ENCODE measurements at places on chromosomes 3 and 15. TPM values are rescaled to one million over a fixed set of nuclear protein-coding genes. Genes with fewer than 3 reads are reported as not detected.

Gene HHLA2
- 2.5 TPM for total RNA-seq

Gene GJD2
- not detected for total RNA-seq

Gene SI
- not detected for total RNA-seq

Gene RPL35A
- total RNA-seq, result 684 TPM

Gene TMCO5A
- not detected for total RNA-seq

Gene SATB1
- 24.0 TPM for total RNA-seq

Gene SERPINI1
- 7.3 TPM for total RNA-seq

Gene AADACL2
- not detected for total RNA-seq

Gene PYDC2
- not detected for total RNA-seq

DNA sequence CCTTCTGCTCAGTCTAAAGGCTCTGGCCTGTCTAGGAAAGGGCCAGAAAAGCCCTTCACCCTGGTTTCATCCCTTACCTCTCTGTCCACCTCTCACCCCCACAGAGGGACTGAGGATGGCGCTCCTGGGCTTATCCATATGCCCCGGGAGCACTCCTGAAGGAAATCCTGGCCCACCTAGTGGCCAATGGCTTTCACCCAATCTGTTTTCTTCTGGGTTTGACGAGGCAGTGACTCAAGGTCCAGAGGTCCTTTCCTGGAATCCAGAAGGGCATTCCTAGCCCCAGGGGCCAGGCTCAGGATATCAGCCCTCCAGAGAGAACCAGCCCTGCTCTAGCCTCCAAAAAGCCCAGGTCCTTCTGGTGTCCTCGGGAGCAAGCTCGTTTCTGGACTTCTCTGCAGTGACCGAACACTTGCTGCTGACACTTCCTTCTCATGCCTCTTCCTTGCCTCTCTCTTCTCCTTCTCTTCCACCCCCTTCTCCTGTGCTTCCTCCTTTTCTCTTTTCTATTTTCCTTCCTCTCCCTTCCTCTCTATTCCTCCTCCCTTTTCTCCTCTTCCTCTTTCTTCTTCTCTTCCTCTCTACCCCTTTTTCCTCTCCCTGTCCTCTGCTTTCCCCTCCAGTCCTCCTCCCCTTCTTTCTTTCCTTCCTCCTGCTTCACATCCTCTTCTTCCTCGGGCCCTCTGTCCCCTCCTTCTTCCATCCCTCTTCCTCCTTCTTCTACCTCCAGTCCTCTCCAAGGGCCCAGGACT, 59.6 kb downstream of the RHCG start:
- peaks cover 3% of the 10 kb centered on the region for H3K27me3 ChIP-seq
- H3K4me1 ChIP-seq, result peaks cover 4% of the 10 kb centered on the region
- no peaks in the 10 kb centered on the region for H3K36me3 ChIP-seq
- no peak overlapping the region for H3K27ac ChIP-seq
- no peak overlapping the region for H3K4me3 ChIP-seq

DNA sequence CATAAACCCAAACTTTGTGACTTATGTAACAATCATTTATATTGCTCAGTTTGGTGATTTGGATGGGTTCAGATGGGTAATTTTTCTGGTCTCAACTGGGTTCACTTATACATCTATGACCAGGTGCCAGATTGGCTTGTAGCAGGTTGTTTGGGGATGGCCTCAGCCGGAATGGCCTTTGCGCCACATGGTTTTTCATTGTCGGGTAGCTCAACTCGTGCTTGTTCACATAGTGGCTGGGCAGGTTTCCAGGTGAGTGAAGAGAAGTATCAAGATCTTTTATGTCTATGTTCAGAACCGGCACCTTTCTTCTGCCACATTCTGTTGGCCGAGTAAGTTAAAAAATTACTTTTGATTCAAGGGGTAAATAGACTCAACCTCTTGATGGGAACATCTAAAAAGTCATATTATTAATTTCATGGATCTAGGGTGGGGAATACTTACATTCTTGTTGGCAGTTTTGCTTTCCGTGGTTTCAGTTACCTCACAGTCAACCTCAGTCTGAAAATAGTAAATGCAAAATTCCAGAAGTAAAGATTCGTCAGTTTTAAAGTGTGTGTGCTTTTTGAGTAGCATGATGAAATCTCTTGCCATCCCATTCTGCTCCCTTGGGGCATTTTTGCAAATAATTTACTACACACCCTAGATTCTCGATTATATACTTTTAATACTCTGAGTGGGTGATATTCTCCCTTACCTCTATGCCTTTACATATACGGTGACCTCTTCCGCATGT, 745.7 kb upstream of the CCDC54 start:
- no peaks in the 10 kb centered on the region for H3K27me3 ChIP-seq
- no peaks in the 10 kb centered on the region for H3K4me1 ChIP-seq
- DNase-seq, result no peak
- H3K36me3 ChIP-seq, result no peaks in the 10 kb centered on the region

- no peak for DNase-seq
- H3K27ac ChIP-seq, result no peak overlapping the region
- no peaks in the 10 kb centered on the region for H3K4me1 ChIP-seq
- no peaks in the 10 kb centered on the region for H3K27me3 ChIP-seq
- no peaks in the 10 kb centered on the region for H3K36me3 ChIP-seq
Observed at GRCh38 chr3:171548917-171549316, 88.7 kb upstream of the TNIK start.

DNA sequence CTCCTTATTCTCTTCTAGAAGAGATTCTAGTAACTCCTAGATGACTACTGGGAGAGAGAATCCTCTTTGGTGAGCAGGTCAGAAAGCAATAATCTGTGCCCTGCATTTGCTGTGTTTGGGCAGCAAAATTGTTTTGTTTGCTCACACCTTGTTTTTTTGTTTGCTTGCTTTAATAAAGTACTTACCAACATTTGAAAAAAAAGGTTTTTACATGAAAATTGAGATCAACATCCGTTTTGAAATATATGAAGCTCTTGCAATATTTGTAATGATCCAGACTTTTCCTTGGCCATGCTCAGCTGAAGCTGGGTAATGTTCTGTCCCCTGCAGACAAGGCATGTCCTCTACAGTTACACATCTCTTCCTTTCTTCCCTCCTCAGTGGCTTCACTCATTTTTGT, 62.2 kb downstream of the DIPK2A start:
- no peak overlapping the region for H3K4me3 ChIP-seq
- no peaks in the 10 kb centered on the region for H3K36me3 ChIP-seq
- DNase-seq, result no peak
- no peak overlapping the region for H3K27ac ChIP-seq

DNA sequence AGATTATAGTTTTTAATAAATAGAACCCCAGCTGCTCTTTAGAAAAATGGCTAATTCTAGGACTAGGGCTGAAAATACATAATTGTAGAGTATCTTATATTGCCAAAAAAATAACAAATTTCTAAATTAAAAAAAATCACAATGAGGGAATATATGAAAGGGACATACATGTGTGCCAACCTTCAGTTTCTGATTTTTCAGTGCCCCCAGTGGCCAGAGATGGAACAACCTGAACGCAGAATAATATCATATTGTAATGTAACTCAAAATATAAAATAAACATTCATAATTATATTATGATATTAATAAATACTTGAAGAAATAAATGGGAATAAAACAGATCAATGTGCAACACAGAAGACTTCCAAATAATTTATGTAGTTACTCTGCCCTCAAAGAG, 460.5 kb downstream of the ZNF385D start:
- no peak overlapping the region for H3K4me3 ChIP-seq
- H3K27me3 ChIP-seq, result no peaks in the 10 kb centered on the region
- DNase-seq, result no peak
- no peak overlapping the region for H3K27ac ChIP-seq
- H3K4me1 ChIP-seq, result no peaks in the 10 kb centered on the region

GRCh38 chr3:104906001-104906639, 460.6 kb upstream of the ALCAM start:
- DNase-seq, result no peak
- no peaks in the 10 kb centered on the region for H3K36me3 ChIP-seq
- no peak overlapping the region for H3K27ac ChIP-seq
- no peaks in the 10 kb centered on the region for H3K27me3 ChIP-seq
- H3K4me3 ChIP-seq, result no peak overlapping the region

GRCh38 chr15:80684697-80685096, 10.4 kb upstream of the ABHD17C start:
- no peak for DNase-seq
- H3K4me3 ChIP-seq, result no peak overlapping the region
- H3K4me1 ChIP-seq, result no peaks in the 10 kb centered on the region
- no peak overlapping the region for H3K27ac ChIP-seq

DNA sequence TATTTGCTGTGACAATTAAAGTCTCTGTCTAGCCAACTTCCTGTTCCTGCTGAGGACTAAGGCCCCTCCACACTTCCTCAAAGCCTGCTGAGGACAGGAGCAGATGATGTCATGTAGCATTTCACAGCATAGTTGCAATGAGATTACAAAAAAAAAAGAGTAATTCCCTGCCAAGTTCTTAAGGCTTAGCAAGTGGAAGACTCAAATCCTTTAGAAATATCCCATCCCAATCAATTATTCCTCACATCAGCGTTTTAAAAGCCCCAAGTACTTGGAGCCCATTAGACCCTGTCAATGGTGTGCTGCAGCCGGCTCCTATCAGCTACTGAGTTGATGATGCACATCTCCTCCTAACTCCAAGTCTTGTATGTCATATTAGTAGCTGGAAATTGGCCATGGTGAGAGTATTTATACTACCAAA, 51.7 kb downstream of the TRANK1 start:
- H3K27ac ChIP-seq, result peak overlapping the region; percentile 85
- no peak for DNase-seq
- no peaks in the 10 kb centered on the region for H3K36me3 ChIP-seq
- no peak overlapping the region for H3K4me3 ChIP-seq

- H3K4me3 ChIP-seq, result no peak overlapping the region
- no peaks in the 10 kb centered on the region for H3K27me3 ChIP-seq
- no peaks in the 10 kb centered on the region for H3K4me1 ChIP-seq
- DNase-seq, result peak; percentile 66
- H3K27ac ChIP-seq, result no peak overlapping the region
- no peaks in the 10 kb centered on the region for H3K36me3 ChIP-seq
Observed at GRCh38 chr3:27568393-27568792, 84.2 kb upstream of the SLC4A7 start.

DNA sequence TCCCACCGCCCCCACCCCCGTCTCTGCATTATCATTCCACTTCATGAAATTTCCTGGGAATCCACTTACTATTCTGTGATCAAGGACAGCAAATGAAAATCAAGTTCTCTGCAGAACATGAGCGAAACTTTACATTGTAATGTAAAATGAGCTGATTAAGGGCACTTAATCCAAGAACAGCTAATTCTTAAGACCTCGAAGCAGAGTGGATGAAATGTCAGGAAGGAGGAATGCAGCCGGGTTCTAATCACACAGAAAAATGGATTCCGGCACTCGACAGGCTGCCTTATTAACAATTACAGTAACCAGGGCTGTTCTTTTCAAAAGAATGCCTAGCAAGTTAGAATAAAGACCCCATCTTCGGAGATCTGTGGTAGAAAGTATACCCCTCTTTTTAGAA, 57.5 kb downstream of the RFTN1 start:
- no peaks in the 10 kb centered on the region for H3K27me3 ChIP-seq
- no peak overlapping the region for H3K4me3 ChIP-seq
- no peak overlapping the region for H3K27ac ChIP-seq
- H3K4me1 ChIP-seq, result peaks cover 6% of the 10 kb centered on the region
- H3K36me3 ChIP-seq, result no peaks in the 10 kb centered on the region

- no peak overlapping the region for H3K27ac ChIP-seq
- H3K27me3 ChIP-seq, result no peaks in the 10 kb centered on the region
- no peak for DNase-seq
- peaks cover 15% of the 10 kb centered on the region for H3K4me1 ChIP-seq
- H3K4me3 ChIP-seq, result no peak overlapping the region
Observed at GRCh38 chr3:190577225-190577624, 63.3 kb downstream of the IL1RAP start.

GRCh38 chr15:48433226-48433886, 102.1 kb downstream of the DUT start:
- H3K27me3 ChIP-seq, result no peaks in the 10 kb centered on the region
- H3K4me1 ChIP-seq, result no peaks in the 10 kb centered on the region
- H3K4me3 ChIP-seq, result no peak overlapping the region
- H3K27ac ChIP-seq, result no peak overlapping the region
- no peaks in the 10 kb centered on the region for H3K36me3 ChIP-seq

DNA sequence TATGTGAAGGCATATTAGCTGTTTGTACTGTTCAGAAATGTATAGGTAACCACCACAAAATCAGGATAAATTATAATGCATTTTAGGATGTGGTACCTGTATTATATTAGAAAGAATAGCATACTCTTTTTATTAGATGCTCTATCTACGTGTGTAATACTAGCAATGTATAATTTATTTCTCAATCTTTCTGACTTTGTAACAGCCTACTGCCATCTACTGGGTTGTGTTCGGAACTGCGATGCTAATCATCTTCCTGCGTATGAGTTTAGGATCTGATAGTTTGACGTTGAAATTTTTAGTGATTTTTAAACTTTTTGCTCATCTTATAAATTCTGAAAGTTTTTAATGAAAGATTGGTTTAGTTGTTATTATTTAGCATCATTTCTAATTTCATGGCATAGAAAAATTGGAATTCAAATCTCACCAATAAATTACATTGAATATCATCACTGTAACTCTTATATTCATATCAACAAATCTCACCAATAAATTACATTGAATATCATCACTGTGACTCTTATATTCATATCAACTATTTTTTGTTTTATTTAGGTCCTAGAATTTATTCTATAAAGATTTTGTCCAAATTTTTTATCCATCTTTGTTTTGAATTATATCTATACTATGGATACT, 322.7 kb upstream of the ZNF717 start:
- no peak overlapping the region for H3K4me3 ChIP-seq
- H3K4me1 ChIP-seq, result no peaks in the 10 kb centered on the region
- no peaks in the 10 kb centered on the region for H3K36me3 ChIP-seq
- no peaks in the 10 kb centered on the region for H3K27me3 ChIP-seq
- H3K27ac ChIP-seq, result no peak overlapping the region

GRCh38 chr15:88385078-88385700, 82.0 kb downstream of the MRPL46 start:
- H3K4me1 ChIP-seq, result no peaks in the 10 kb centered on the region
- H3K27ac ChIP-seq, result no peak overlapping the region
- H3K36me3 ChIP-seq, result no peaks in the 10 kb centered on the region

- no peak overlapping the region for H3K27ac ChIP-seq
- no peaks in the 10 kb centered on the region for H3K36me3 ChIP-seq
- DNase-seq, result no peak
Observed at GRCh38 chr3:160870327-160870726, 114.3 kb downstream of the PPM1L start.

DNA sequence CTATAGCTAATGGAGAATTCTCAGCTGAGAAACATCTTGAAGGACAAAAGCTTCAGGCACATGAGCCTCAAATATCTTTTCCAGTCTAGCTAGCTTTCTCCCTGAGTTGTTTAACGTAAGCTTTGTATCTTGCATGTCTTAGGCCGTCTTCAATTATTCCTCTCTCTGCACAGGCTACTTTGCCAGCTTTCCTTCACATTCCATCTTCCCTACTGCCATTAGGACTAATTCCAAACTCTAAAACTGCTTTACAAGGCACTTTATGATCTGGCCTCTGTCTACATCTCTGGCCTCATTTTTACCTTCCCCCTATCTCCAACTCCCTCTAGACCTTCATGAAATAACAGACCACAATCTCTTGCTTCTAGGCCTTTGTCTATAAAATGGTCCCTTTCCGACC, 171.4 kb downstream of the GREM1 start:
- H3K27ac ChIP-seq, result no peak overlapping the region
- no peak overlapping the region for H3K4me3 ChIP-seq
- H3K4me1 ChIP-seq, result no peaks in the 10 kb centered on the region
- no peak for DNase-seq
- no peaks in the 10 kb centered on the region for H3K36me3 ChIP-seq

Measured in left lung (tissue), 14 donors.